ENCODE measurements at places on chromosomes 4 and X.
A peak's percentile ranks its signal among the peaks of the same experiment; 100 is the strongest.

DNA sequence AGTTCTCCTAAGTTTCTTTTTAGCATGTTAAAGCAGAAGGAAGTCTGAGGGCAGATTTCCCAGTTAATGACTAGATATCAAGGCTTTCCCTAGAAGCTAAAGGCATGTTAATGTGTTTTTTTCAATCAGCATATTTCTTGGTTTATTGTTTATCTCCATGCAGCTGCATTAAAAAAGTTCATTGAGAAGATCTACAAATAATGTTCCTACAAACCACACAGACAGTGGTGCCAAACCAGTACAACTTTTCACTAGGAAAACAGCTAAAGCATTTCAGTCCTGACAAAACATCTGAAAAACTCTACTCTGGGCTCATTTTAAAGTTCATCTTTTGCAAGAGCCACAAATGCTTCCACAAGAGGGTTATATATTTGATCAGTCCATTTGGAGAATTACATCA is 320.0 kb downstream of the ADGRL3 start:
- no peak for ATAC-seq

GRCh38 chrX:55220119-55220794 is at the start of gene PAGE5:
Gene PAGE5 (plus strand): TSS chrX:55220346. CDS start chrX:55221383, 1,037 bp downstream.
- no peak for ATAC-seq

GRCh38 chr4:8849266-8850073 is 22.2 kb downstream of the HMX1 start:
- no peak for ATAC-seq

- no peak for ATAC-seq
These were observed 33.1 kb upstream of the EDNRA start for GRCh38 chr4:147447786-147448185.

DNA sequence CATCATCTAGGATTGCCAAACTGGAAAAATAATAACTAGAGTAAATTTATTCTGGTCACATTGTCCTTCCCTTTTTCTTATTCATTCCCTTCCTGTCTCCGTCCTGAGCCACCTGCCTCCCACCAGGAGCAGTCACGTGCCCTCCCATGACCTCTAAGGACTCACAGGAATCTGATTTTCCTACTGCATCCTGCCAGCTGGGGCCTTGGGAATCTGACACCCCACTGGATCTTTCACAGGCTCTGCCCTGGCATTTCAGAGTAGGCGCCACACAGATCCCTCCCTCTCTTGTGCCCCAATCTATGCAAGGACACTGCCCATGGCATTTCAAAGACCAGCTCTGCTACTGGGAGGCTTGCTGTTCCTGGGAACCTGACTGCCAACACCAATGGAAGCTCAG is 520.5 kb downstream of the PPARGC1A start:
- no peak for ATAC-seq

DNA sequence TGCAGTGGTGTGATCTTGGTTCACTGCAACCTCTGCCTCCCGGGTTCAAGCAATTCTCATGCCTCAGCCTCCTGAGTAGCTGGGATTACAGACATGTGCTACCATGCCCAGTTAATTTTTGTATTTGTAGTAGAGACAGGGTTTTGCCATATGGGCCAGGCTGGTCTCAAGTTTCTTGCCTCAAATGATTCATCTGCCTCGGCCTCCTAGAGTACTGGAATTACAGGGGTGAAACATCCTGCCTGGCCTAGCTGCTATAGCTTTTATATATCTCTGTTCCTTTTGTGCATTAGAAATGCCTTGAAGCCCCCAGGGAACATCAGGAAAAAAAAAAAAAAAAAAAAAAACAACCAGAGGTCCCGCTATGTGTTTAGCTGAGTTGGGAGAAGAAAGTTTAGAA is 34.8 kb downstream of the UBE2K start:
- no peak for ATAC-seq

- ATAC-seq = no peak
These were observed 30.1 kb upstream of the UGT2B17 start for GRCh38 chr4:68606240-68606639.

DNA sequence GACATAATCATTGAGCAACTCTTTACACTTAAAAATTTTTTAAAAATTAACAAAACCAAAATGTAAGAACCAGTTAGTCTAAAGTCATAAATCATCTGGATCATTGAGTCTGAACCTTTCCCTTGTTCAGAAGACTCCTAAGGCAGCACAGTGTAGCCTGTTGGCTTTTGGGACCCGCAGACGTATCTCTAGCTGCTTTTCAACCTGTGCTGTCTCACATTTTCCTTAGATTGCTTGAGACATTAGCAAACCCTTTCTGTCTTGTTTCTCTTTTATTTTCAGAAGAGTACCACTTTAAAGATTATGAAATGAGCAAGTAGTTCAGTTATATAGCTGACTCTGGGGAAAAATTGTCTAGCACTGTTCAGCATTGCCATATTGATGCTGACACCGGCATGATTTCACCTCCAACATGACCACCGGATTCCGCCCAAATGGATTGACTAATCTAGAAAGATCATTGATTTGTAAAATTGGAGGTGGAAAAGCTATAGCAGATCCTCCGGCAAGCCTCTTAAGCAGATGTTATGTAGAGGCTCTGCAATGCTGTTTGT is 8.9 kb downstream of the TCEANC start:
- peak; percentile 78 for ATAC-seq

GRCh38 chrX:2463973-2464676 is 36.7 kb downstream of the DHRSX start:
- ATAC-seq = no peak

- no peak for ATAC-seq
These were observed 38.5 kb downstream of the SLC9B1 start for GRCh38 chr4:102981005-102981404.

- ATAC-seq = no peak
These were observed 29.8 kb downstream of the MSN start for GRCh38 chrX:65697211-65697641.

DNA sequence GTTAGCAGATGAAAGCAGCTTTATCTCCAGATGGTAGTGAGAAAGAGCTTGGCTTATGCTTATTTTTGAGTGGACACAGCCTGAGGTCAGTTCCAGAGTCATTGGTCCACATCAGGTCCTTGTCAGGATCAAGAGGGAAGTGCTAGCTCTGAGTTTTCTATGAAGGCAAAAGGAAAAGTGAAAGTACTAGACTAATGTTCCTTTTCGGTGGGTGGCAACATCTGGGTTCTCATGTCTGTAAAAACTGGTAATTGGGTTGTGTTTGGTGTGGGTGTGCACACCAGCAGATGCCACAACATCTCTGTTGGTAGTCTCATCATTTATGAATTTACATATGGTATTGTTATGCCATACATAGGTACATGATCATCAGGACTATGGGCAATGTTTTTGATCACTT is 210.5 kb downstream of the PWWP3B start:
- ATAC-seq = no peak

GRCh38 chrX:53294024-53294648 is 12.8 kb upstream of the IQSEC2 start:
- no peak for ATAC-seq

- ATAC-seq = no peak
These were observed 77.1 kb upstream of the RXFP1 start for GRCh38 chr4:158444621-158445020.

DNA sequence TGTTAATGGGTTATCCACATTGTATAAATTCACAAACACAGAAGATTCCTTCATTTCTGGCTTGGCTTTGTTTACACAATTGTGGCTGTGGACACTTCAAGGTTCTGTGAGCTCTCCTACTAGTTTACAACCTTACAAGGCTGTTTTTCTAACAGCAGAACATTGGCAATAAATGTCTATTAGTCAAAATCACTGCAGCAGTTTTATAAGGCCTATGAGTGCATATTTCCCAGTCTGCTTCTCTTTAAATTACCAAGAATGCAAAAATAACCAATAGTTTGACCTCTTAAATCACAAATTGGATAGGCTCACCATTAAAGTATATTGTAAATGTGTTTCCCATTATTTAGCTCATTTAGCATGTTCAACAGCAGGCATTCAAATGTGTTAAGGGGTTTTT is 239.2 kb downstream of the DKK2 start:
- no peak for ATAC-seq

GRCh38 chr4:146428298-146428697 is 93.4 kb downstream of the SLC10A7 start:
- no peak for ATAC-seq

- ATAC-seq = no peak
These were observed 256.9 kb downstream of the ADAMTS3 start for GRCh38 chr4:72312032-72312650.

DNA sequence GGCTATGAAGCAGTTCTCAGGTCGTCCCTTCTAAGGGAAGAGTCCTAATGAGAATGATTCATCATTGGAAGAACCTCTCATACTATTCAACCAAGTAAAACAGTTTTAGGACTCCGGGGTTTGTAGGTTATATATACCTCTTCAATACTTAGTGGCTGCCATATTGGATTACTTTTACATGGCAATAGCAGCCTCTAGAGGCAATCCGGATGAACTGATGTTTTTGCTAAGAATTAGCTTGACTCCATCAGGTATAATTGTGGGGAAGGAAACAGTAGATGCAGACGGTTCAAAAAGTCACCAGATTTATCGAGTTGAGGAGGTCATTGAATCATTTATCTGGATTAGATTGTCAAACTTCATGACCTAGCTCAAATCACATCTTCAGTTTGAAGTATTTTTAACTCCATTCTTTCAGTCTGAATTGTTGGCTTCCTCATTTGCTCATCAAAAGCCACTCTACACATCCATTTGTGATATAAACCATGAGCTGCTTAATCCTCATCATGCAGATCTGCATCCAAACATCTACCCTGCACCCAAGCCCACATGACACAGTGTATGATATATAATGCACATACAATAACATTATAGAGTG is 28.4 kb downstream of the GUCY1B1 start:
- ATAC-seq = no peak

- ATAC-seq = no peak
These were observed 9.9 kb downstream of the BCAP31 start for GRCh38 chrX:153714256-153714655.

DNA sequence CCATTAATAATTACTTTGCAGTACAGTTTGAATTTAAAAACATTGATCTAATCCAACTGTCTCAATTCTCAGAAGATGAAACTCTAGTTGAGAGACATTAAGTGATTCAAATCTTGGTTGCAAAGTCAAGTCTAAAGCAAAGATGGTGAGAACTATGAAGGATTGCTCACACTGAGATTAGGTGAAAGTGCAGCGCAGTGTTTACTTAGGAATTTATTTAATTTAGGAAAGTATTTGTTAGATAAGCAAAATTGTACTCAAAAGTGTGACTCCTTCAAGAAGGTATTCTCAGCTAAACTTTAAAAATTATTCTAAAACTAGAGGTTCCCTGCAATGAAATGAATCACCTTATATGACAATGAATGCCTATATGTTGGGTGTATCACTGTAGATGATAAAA is 454.9 kb downstream of the PDGFC start:
- ATAC-seq = no peak
